Stimulated activated CD4-positive, alpha-beta T cell treated with anti-CD3 and anti-CD28 coated beads, TNF-alpha, amount 100 ng/mL, for 24 hours (primary cell): ENCODE measurements at places on chromosomes 16 and 17.
A peak's percentile ranks its signal among the peaks of the same experiment; 100 is the strongest.

DNA sequence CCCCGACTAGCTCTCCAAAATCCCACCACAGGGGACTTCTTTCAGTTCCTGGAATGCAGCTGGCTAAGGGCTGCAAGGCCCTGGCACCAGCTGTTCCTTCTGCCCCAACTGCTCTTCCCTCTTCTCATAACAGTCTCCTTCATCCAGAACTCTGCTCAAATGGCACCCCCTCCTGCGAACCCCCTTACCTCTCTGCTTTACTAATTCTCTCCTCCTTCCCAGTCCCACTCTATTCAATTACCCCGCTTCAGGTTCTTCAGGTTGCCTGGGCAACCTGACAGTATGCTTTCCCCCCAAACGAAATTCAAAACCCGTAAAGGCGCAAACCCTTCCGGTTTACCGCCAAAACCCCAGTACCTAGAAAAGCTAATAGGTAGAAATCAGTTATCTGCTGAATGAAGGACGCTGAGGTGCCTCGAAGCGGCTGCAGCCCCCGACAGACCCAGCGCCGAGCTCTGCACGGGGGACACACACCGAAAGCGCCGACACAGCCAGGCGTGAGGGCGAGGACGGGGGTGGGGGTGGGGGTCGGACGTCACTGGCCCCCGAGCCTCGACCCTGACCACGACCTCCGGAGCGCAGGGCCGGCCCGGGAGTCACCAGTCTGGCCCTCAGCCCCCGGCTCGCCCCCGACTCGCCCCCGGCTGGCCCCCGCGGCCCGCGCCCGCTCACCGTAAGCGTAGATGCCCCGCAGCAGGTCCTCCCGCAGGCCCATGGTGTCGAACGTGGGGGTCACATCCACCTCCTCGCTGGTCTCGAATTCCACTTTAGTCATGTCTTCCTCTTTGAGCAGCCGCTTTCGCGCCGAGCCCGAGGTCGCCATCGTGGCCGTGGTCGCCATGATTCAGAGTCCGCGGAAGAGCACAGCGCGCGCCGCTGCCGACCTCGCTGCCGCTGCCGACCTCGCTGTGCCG lies 550 bp downstream of the EIF4A3 start:
- no peak for DNase-seq

DNA sequence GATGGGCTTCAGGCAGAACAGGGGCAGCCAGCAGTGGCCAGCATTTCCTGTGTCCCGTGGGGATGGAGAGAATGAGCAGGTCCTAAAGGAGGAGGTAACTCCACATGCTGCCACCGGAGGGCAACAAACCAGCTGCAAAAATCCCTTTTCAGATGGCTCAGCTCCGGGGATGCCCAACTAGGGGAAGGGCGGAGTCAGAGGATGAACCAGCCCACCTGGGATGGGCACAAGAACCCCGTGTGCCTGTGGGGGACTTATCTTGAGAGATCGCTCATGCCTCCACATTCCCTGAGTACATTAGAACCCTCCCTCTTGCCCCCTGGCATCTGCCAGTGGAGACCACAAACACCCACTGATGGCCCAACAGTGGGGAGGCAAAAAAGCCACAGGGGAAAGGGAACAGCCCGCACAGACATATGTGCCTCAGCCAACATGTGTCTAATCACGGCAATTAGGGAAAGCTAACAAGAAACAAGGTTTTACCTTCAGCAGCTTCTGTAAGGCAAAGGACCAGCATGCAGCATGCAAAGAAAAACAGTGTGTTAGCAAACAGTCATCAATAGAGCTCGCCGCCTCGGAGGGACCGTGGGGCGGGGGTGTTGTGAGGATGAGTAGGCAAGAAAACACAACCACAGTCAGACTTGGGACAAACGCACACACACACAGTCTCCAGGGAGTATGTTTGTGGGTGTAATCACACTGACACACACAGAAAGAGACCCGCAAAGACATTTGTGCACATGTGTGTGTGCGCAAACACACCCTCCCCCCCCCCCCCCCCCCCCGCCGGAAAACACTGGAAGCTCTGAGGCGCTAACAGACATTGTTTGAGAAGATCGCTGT lies 64.0 kb downstream of the MYO18A start:
- DNase-seq = peak; percentile 56

GRCh38 chr17:80633207-80633606 lies 88.6 kb downstream of the RPTOR start:
- no peak for DNase-seq

- DNase-seq = no peak
Observed at GRCh38 chr17:7466639-7467341, 12.6 kb downstream of the ZBTB4 start.

- DNase-seq = peak; percentile 31
Observed at GRCh38 chr16:1003391-1004347, 22.1 kb downstream of the SOX8 start.

- no peak for DNase-seq
Observed at GRCh38 chr17:6327007-6327406, 107.9 kb downstream of the AIPL1 start.

DNA sequence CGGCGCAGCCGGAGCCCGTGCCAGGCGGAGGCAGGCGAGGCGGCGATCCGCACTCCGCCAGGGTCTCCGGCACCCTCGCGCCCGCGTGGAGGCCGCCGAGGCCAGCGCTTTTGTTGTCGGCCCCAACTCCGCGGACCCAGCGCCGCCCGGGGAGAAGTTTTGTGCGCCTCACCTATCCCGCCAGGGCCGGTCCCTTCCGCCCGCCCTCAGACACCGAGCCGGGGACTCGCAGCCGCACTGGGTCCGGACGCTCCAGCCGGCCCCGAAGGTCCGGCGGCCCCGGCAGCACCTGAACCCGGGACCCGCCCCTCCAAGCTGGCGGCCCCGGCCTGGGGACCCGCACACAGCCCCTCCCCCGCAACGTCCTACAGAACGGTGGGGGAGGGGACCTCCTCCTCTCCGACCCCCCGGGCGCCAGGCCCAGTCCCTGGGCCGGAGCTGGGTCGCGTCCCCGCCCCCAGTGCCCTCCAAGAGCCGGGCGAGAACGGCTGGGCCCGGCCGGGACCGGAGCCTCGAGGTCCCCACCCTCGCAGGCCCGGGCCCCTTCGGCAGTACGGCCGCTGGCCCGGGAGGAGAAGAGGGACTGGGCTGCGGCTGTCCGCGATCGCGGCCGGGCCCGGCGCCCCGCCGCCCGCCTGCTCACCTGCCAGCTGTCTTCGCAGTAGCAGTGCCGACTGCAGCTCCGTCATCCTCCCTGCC lies 698 bp downstream of the UBE2G1 start:
- peak; percentile 34 for DNase-seq

DNA sequence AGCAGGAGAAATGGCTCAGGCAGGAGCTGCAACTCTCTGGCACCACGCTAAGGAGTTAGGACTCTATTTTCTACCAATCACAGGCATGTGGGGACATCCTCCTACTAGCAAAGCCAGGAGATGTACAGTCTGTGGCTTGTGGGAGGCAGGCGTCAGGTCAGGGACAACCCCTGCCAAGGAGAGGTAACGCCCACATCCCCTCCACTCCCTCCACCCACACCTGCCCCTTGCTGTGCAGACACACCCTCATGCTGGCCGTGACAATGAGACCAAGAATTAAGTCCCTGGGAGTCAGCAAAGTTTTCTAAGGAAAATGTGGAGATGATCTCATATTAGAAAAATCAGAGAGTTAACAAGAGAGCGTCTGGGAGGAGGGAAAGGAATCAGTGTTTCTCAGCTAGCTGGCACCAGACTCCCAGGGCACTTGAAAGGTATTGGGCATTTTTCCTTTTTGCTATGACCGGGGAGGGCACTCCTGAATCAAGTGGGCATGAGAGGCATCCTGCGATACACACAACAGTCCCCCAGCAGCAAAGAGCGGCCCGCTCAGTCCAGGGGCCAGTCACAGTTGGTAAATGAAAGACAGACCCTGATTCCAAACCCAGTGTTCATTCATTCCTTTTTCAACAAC lies 87.3 kb upstream of the RPL38 start:
- no peak for DNase-seq

DNA sequence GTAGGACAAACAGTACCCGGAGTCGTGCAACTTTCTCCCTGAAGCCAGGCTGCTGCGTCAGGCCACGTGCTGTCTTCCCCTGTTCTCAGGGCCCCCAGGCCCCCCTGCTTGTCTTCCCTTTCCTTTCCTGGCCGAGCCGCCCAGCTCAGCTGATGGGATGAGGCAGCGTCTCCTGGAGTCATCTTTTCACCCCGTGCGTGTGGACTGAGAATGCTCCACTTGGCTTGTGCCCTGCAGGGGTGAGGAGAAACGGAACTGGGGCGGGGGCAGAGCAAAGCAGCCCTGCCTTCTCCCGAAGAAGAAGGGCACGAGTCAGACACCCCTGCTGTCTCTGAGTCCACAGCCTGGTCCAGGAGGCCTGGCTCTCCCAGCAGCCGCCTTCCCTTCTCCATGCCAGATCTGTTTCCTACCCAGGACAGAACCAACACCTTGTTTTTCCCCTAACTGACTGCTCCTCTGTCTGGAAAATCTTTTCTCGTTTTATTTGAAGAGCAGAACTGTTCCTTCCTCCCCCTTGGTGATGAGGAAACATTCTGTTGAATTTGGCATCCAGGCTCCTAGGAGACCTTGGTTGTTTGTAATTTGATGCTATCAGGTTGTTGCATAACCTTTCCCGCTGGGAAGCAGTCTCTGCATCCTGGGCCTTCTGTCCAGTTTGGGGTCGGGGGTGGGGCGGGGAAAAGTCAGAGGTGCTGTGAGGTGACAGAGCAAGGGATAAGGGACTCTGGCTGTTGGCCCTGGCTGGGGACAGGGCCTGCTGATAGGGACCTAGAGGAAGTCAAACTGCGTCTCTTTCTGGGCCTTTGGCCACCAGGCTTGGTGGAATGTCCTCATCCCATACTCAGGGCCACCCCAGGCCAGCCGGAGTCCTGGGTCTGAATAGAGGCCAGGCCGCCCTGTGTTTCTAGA lies 78.8 kb downstream of the WIPI1 start:
- no peak for DNase-seq

DNA sequence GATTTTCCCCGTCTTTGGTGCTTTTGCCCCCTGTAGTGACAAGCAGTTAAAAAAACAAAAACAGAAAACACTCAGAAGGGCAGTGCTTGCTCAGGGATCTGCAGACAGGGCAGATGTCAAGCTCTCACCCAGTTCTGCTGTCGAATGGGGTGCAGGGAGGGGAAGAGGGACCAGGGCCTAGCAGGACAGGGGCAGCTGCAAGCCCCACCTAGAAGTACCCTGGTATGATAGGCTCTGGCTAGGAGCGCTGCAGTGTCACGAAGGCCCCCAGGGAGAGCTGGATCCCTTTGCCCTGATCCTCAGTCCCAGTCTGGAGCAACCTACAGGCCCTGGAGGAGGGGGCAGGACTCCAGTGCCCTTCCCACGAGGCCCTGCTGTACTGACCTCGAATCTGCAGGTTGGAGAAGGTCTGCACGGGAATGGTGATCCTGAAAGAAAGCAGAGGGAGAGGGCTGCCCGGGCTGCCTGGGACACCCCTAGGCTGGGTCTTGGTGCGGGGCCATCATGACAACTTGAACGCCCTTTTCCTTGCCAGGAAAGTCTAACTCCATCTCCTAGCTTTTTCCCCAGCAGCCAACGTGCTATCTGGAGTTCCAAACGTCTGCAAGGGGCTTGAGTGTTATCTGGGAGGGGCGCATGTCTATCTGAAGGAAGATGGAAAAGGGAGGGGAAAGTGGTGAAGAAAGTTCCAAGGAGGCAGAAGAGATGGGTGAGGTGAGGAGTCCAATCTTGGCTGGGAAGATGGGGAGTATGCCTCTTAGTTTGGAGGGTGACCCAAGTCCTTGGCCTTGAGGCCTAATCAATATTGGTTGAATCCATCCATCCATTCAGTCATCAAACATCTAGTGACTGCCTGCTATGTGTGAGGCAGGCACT lies 4.8 kb downstream of the GFAP start:
- DNase-seq = no peak

DNA sequence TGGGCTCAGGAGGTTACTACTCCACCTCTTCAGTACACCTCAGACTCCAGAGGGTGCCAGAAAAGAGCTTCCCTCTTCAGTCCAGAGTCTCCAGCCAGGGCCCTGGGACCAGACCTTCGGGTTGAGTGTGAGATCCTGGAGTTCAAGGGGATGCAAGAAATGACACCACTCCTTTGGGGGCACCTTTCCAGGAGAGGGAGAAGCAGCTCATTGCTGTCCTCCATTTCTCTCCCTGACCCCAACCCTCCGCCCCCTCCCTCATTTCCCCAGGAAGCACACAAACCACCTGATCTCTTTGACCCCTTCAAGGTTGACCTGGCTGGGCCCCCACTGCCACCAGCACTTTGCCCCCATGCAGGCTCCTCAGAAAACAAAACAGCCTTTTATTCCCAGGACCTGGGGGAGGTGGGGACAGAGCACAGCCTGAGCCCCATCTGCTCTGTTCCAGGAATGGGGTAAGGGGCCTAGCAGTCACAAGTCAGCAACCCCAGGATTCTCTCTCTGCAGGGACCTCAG lies 21.4 kb downstream of the CDH5 start:
- DNase-seq = no peak

- no peak for DNase-seq
Observed at GRCh38 chr16:88951989-88952388, 25.0 kb downstream of the CBFA2T3 start.

DNA sequence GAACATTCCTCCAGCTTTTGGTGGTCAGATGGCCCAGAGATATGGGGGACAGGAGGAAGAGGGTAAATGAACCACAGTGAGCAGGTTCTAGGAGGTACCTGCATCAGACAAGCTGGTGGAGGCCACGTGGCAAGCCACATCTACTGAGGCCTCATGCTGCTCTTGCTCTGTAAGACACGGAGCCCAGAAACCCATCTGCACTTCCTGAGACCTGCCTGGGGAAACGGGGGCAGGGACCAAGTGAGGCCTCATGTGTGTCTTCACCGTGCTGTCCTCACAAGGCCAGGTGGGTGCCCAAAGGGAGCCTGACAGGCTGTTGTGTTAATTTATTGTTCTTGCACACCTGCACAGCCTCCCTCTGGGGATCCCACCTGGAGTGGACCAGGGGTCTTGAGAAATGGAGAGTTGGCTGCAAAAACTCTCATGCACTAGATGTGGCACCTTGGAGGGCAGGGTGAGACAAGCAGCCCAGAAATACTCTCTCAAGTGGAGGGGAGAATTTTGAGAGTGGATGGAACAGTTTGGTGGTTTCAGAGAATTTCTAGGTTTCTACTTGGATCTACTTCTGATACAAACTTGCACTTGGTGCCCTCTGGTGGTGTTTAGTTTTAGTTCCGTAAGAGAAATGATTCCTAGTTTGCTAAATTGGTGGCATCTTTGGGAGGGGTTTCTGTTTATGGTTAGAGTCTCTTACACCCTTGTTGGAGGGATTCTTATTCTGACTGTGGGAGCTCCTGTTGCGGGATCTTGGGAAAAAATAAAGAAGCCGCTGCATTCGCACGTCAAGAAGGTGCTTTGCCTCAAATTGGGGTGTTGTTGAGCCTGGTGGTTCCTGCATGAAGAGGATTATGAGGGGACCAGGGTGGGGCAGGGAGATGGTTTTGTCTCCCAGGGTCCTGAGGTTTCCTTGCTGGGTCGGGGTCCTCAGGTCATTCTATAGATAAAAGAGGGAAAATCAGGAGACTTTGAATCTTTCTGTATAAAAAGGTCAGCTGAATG lies 47.5 kb downstream of the SLC6A2 start:
- no peak for DNase-seq
